ENCODE measurements at places on chromosomes 3 and 15.

DNA sequence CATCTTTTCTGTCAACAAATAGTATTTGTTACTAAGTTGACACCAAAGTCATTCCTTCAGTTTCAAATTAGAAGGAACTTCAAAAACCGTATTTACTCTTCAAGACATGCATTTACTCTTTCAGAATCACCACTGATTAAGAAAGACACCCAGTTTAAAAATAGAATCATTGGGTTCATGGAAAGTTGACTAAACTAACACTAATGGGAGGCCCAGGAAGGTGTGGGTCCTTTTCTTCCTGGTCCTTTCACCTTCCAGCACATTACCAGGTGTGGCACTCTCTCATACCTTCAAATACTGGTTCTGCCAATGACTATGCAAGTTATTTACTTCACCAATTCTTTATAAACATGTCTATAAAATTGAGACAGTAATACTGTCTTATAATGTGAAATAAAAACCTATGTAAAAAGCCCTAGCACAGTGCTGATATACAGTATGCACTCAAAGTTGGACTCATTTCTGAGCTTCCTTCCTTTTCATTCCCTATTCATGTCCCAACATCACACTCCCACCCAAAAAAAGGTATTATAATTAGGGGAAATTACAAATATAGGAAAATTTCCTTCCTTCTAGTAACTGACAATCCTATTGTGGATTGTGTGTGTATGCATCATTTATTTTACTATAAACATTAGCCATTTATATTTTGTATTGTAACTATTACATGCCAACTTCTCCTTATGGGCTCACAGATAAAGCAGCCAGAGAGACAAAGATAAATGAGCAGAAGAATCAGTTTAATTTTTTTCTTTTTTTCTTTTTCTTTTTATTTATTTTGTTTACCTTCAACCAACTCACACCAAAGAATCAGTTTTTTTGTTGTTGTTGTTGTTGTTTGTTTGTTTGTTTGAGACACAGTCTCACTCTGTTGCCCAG, 48.9 kb downstream of the LRRFIP2 start:
- no peak for DNase-seq

- no peak for DNase-seq
Observed at GRCh38 chr3:58469096-58469495, 22.8 kb upstream of the KCTD6 start.

- DNase-seq, result no peak
Observed at GRCh38 chr3:188185717-188186251, 31.8 kb downstream of the LPP start.

DNA sequence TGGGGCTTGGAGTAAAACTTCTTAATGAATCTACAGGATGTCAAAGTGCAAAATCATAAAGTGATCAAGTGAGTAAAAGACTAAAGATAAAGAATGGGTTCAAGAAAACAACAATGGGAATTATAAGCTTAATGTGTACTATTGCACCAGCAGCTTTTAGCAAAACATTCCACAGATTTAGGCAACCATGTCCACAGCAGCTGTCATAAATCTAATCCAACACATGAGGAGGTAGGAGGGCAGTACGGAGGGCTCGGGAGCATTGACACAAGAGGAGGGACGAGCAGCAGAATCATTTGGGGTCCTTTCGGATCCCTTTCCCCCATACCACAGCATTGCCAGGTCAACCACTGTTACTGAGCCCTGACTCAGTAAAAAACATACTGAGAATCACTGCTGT, 464.3 kb upstream of the WNT5A start:
- no peak for DNase-seq

GRCh38 chr3:190308154-190308553, 14.1 kb downstream of the CLDN1 start:
- DNase-seq, result no peak

- no peak for DNase-seq
Observed at GRCh38 chr15:101399431-101399830, 90.1 kb downstream of the PCSK6 start.

DNA sequence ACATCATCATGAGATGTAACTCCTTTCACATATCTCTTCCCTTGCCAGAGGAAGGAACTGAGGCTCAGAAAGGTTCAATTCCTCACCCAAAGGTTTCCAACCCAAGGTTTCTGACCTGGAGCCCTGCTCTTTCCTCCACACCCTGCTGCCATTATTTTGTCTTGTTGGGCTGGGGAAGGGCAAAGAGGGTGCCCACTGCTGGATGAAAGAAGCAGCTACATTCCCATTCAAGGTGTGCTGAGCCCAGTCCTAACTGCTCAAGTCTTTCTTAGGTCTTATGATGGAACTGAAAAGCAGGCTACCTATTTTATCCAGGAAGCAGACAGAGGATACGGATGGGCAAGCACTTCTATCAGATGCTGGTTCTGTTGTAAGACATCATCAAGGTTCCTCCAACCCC, 258.0 kb upstream of the CTDSPL start:
- no peak for DNase-seq

GRCh38 chr15:52440414-52440813, 88.3 kb downstream of the MYO5A start:
- no peak for DNase-seq

GRCh38 chr3:13152826-13153710, 79.8 kb upstream of the IQSEC1 start:
- DNase-seq, result no peak

- DNase-seq, result no peak
Observed at GRCh38 chr3:176447369-176447768, 749.9 kb downstream of the TBL1XR1 start.

- no peak for DNase-seq
Observed at GRCh38 chr3:46946416-46946815, 30.1 kb downstream of the CCDC12 start.

DNA sequence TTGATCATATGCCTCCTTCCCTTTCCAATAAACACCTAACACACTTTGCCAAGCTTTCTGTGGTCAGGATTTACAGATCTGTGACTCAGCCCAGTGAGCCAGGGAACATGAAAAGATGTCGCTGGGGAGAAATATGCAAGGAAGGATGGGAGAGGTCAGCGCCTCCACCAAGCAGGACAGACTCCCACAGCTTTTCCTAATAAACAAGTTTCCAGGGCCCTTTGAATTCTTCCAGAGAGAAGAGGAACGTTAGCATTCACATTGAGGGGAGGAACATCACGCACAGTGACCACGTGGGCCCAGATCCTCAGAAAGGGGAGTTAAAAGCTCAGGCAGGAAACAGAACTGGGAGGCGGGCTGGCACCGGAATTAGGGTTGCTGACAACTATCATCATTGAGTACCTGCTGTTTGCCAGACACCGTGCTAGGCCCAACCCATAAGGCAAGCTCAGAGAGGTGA, 33.3 kb upstream of the MRPS22 start:
- DNase-seq, result no peak

GRCh38 chr3:52388348-52388821, 56.5 kb downstream of the SEMA3G start:
- no peak for DNase-seq

- DNase-seq, result no peak
Observed at GRCh38 chr3:4846543-4846942, 132.7 kb upstream of the BHLHE40 start.

DNA sequence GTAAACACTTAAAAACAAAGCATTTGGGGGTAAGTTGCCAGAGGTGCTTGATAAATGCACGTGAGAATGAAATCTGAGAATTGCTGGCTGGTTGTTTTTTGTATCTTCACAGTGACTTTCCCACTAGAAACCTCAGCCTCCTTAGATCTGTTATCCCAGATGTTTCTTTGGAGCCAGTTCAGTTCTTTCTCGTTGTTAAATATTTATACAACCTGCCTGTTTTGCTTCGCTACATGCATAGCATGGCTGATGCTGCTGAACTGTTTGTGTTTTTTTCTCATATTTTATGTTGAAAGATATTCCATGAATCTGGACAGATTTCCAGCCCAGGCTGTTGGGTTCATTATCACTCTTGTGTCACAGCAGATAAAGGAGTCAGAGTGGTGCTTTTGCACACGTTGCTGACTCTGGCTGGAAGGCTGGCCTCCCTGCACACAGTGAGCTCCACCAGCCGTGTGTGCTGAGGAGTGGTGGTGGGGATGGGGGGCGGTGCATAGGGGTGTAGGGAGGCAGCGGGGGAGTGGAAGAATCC, 80.2 kb downstream of the ARNT2 start:
- no peak for DNase-seq

- no peak for DNase-seq
Observed at GRCh38 chr3:66785191-66785909, 212.8 kb upstream of the KBTBD8 start.

- no peak for DNase-seq
Observed at GRCh38 chr15:64013179-64014062, 32.9 kb downstream of the DAPK2 start.

DNA sequence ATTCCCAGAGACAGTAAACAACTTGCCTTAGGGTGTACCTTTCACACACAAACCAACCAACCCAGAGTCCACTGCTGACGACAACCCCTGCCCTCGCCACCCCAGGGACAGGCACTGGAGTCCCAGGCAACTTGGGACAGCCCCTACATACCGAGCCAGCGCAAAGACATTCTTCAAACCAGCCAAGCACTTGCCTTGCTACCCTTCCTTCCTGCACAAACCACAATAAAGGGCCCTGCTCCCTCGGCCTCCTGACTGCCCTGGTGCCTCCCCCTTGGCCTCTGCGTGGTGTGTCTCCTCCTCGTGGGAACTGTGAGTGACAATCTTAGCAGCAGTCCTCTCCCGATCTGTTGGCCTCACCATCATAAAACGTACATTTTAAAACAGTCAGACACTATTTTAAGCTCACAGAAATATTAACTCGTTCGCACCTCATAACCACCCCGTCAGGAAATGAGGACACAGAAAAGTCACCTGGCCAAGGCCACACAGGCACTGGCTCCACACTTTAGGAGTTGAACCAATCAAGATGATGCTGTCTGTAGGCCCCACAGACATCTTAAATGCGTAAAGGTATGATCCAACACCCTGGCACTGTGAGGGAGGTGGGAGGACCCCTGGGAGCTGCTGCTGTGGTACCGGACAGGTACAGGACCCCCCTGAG, 113.8 kb downstream of the ADCY5 start:
- DNase-seq, result peak; percentile 26

- DNase-seq, result no peak
Observed at GRCh38 chr3:72595376-72595775, 252.9 kb downstream of the SHQ1 start.

GRCh38 chr3:2790266-2790815, 319.8 kb downstream of the IL5RA start:
- no peak for DNase-seq

- DNase-seq, result no peak
Observed at GRCh38 chr3:58336135-58336882, 3.6 kb downstream of the PXK start.

DNA sequence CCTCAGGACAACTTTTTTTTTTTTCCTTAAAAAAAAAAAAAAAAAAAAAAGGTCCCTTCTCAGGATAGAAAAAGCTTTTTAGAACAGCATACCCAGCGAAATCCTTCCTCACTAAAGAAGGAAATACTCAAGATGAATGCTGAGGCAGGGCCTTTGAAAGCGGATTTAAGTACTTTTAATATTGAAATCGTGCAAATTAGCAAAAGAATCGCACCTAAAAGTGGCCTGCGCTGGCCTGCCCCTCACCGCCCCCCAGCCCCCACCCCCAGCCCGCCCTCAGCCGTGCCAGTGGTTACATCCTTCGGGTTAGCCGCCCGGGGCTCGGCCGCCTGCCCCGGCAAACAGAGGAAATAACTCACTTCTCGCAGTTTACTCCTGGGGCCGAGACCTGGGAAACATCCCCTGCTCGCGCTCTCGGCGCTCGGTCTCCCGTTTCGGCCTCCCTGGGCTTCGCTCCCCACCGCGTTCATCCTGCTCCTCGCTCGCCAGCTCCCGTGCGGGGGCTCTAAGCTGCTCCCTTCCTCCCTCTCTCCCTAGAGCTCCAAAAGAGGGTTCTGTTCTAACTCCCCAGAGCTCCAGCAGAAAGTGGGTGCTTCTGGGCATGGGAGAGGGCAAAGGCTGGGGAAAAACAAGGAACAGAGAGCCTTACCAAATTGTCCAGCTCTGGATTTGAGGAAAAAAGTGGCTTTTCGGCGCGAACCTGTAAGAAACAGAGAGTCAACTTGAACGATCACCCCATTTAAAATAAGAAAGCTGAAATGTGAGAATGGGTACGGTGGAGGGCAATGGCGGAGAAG, 5.2 kb downstream of the MEIS2 start:
- no peak for DNase-seq

DNA sequence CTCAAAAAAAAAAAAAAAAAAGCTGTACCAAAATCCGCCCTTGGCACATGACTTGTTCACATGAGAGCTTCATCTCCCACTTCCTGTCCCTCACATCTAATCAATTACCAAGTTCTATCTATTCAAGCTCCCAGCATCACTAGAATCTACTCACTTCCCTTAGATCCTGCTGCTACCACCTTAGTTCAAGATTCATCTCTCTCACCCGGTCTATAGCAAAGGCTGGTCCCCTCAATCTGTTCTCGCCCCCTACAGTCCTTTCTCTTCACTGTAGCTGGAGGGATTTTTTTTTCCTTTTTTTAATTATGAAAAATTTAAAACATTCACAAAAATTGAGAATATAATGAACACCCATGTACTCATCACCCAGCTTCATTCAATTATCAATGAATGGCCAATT, 16.7 kb upstream of the GPR160 start:
- DNase-seq, result no peak

DNA sequence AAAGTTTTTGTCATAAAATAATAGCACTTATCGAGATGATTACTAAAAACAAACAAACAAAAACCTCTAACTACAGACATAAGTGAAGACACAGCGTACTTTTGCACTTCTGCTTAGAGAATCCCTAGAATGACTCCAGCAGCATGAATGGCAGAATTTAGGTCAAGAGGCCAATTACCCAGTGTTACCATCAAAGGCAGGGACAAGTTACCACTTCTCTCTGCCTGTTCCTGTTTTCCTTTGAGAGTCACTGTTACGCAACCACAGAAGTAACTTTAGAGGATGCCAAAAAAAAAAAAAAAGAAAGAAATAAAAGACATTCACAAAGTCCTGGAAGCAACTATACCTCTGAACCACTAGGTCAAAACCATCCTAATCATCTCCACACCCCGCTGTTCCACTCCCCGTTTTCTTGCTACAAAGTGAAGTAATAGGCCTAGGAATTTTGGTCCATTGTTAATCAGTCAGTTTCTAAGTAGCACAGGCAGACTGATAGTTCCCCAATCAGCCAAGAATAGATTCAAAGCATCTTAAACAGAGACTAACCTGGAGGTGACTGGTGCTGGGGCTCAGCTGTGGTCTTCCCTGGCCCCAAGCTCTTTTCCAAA, 41.9 kb downstream of the FMN1 start:
- DNase-seq, result no peak

Data from GM18507 (cell line).